ENCODE measurements at places on chromosomes 7 and 10. TPM values are rescaled to one million over a fixed set of nuclear protein-coding genes. Genes with fewer than 3 reads are reported as not detected.

The POLR2J2 gene
- total RNA-seq = 8.6 TPM

The GNAI1 gene
- 0.93 TPM for total RNA-seq

The AMPH gene
- total RNA-seq = not detected

The GRM3 gene
- total RNA-seq = not detected

The BLNK gene
- total RNA-seq = not detected

The FAM25A gene
- not detected for total RNA-seq

The CYP26C1 gene
- 0.04 TPM for total RNA-seq

The FAM237B gene
- total RNA-seq = not detected

The TYSND1 gene
- total RNA-seq = 15.1 TPM

The ITPRIP gene
- 16.1 TPM for total RNA-seq

The ITPRID1 gene
- not detected for total RNA-seq

The SUPV3L1 gene
- 53.6 TPM for total RNA-seq

The CALHM3 gene
- 0.10 TPM for total RNA-seq

The CLRN3 gene
- not detected for total RNA-seq

The CACNB2 gene
- total RNA-seq = not detected

The PPP1R3A gene
- not detected for total RNA-seq

The TMEM225B gene
- 0.80 TPM for total RNA-seq

The HOXA13 gene
- total RNA-seq = not detected

The MEST gene
- total RNA-seq = 7.0 TPM

The NUP205 gene
- 127 TPM for total RNA-seq

The FFAR4 gene
- not detected for total RNA-seq

The SMKR1 gene
- 9.0 TPM for total RNA-seq

The ARHGAP21 gene
- total RNA-seq = 31.7 TPM

The CLDN3 gene
- not detected for total RNA-seq

The NPTX2 gene
- total RNA-seq = 0.23 TPM

The LRRC4 gene
- total RNA-seq = 0.13 TPM

The VSIR gene
- total RNA-seq = 52.7 TPM

The MRC1 gene
- total RNA-seq = 0.04 TPM

The GIMAP8 gene
- 6.6 TPM for total RNA-seq

The NT5C3A gene
- 29.2 TPM for total RNA-seq

The SYT15B gene
- total RNA-seq = 0.06 TPM

The PRR15 gene
- not detected for total RNA-seq

The SH2B2 gene
- total RNA-seq = 2.5 TPM

The GPC2 gene
- 2.8 TPM for total RNA-seq

The DEPP1 gene
- total RNA-seq = 0.27 TPM

The CCDC172 gene
- total RNA-seq = not detected

The ACBD7 gene
- total RNA-seq = 1.2 TPM

The AKR1C1 gene
- 0.48 TPM for total RNA-seq

The CFAP70 gene
- 0.72 TPM for total RNA-seq

The NYAP1 gene
- total RNA-seq = 0.15 TPM

The ERVW-1 gene
- not detected for total RNA-seq

The GIMAP6 gene
- 27.4 TPM for total RNA-seq

The APBB1IP gene
- total RNA-seq = 55.9 TPM

The DPP6 gene
- not detected for total RNA-seq

The EEPD1 gene
- 0.48 TPM for total RNA-seq

All from activated CD8-positive, alpha-beta memory T cell treated with anti-CD3 and anti-CD28 coated beads for 36 hours (primary cell).